Ascending aorta (tissue), 2 donors: ENCODE measurements at places on chromosomes 3 and 15. TPM values are rescaled to one million over a fixed set of nuclear protein-coding genes. Genes with fewer than 3 reads are reported as not detected.

LRRN1 gene
- 0.53 TPM for total RNA-seq

GPR176 gene
- total RNA-seq, result 99.1 TPM

EIF4E3 gene
- total RNA-seq, result 4.4 TPM

DNA sequence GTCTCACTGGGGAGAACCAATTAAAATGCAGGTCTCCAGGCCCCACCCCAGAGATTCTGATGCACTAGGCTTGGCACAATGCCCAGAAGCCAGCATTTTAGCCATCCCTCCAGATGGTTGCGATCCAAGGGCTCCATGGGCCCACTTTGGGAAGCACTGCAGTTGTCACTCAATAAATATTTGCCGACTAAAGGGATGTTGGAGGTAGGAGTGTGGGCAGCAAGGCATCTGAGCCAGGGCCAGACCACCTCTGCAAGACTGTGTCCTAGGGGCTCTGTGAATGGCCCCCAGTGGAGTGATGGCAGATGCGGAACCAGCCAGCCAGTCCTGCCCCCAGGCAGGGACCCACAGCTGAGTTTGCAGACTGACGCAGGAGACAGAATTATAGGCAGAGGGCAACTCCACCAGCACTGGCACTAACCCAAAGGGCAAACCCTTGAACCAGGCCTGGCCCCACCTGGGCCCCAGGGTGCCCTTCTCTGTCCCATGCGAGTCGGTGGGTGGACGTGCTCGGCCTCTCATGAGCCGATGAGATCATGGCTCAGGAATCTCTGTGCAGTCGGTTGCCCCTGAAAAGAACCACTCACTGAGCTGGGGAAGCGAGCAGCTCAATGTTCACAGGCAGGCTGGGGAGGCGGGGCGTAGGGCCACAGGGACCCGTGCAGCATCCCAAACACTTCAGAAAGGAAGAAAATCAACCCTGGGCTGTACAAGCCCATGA, 49.7 kb downstream of the SEMA5B start:
- DNase-seq, result peak; percentile 85

DNA sequence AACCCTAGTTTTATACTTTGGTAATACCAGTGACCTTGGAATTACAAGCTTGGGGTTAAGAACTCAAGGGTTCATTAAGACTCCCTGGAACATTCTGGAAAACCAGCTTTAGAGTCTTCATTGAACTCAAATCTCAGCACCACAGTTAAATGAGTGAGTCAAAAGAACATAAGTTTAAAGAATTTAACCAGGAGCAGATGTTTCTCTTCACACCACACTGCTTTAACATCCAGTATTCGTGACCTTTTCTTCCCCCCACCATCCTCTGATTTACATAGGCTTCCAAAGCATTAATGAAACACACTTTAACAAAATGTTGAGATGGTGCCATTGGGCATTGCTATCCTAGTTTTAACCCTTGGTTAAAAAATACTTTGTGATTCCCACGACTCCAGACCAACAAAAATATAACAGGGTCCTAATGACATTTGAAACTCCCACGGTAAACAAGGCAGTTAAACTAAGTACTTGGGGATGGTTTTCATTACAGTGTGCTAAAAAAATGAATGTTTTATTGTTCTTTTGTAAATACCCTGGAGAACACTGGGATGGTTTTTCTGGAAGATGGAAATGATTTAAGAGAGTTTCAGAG, 123.9 kb downstream of the OXNAD1 start:
- DNase-seq, result no peak

DNA sequence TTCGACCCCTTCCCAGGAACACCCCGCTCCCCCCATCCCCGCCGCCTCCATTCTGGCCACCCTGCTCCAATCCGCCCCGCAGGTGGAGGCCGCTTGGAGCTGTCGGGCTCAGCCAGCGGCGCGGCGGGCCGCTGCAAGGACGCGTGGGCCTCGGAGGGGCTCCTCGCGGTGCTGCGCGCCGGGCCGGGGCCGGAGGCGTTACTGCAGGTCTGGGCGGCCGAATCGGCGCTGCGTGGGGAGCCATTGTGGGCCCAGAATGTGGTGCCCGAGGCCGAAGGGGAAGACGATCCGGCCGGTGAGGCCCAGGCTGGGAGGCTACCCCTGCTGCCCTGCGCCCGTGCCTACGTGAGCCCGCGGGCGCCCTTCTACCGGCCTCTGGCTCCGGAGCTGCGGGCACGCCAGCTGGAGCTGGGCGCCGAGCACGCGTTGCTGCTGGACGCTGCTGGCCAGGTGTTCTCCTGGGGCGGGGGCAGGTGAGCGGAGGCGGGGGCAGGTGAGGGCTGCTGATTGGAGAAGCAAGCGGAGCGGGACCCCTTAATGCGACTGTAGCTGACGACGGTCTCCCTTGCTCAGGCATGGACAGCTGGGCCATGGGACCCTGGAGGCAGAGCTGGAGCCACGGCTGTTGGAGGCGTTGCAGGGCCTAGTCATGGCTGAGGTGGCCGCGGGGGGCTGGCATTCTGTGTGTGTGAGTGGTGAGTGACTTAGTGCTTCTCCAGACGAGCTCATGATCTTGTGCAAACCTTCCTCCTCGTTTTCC, 2.5 kb downstream of the RCCD1 start:
- DNase-seq, result no peak

- no peak for DNase-seq
Observed at GRCh38 chr3:30730967-30731366, 124.6 kb downstream of the TGFBR2 start.

GRCh38 chr15:89660556-89660955, 5.3 kb upstream of the KIF7 start:
- no peak for DNase-seq

DNA sequence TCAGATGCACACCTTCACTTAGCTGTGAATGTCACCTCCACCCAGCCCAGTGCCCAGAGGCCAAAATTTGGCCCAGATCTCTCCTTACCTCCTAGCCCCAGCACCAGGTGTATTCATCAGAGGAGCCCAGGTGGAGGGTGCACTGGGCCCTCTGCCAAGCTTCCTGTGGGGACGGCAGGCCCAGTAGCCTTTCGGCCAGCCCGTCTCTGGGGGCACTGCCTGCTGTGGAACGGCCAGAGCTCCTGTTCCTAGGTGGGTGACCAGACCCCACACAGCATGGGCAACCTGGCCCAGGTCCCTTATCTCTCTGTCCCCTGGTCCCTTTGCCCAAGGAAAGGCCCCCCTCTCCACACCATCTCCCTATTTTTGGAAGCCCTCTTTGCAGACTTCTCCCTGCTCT, 67.8 kb downstream of the AAGAB start:
- no peak for DNase-seq
